Posterior cingulate gyrus (tissue), 11 donors: ENCODE measurements at places on chromosomes 12 and 14.

DNA sequence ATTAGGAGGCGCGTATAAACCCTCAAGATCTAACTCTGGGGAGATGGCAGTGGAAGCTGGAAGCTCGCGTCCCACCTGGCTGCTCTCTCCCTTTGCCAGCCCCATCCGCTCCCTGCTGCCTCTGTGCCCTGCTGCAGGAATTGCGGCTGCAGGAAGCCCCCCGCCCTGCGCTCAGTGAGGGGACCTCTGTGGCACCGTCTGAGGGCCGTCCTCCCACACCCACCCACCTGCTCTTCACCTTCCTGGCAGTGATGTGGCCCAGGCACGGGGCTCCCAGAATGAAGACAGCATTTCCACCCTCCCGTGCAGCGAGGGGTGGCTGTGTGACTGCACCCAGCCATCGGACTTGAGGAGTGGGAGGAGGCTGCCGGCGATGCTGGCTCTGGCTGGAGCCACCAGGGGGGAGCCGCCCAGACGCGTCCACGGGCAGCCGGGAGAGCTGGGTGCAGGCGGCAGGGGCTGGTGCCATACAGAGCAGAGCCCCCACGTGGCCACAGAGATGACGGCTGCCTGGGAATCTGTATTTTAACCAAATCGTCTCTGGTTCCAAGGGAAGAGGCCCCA is 28.3 kb upstream of the GALNT9 start:
- DNase-seq: no peak

DNA sequence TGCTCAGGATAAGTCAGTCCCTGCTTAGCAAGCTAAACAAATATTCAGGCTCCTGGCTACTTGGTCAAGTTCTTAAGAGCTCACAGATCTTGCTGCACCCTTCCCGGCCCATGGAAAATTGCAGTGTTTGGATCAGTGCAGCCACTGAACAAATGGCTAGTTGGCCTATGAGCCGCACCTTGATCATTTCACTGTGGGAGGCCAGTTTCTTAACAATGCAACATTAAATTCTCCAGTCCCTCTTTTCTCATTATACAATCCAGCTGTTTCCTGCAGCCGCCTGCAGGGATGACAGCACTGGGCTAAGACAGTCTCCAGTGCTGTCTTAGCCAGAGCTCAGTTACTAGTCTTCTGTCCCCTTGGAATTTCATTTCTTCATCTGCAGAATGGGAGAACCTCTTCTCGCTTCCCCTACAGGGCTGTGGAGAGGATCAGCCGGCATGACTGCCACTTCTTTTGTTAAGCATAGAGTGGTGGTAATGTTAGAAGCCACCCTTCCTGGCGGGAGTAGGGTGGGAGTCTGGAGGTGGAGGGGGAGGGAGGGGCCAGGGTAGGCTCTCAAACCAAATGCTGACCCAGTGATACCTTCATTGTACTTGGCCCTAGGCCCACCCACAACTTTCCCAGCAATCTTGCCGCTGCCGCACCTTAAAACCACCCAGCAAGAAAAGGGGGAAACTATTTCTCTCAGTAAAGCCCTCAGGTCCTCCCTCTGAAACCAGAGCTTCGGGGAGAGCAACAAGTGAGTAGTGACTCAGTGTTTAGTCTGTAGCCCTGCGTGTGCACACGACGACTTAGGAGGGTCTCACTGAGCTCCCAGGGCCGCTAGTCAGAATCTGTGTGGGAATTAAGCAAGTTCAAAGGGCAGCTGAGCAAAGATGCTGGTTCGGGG is 145.7 kb downstream of the NUAK1 start:
- no peak for DNase-seq

GRCh38 chr14:91509083-91509877 is 830 bp downstream of the PPP4R3A start:
- DNase-seq: peak; percentile 10

- no peak for DNase-seq
These were observed 257.5 kb downstream of the MSRB3 start for GRCh38 chr12:65535946-65536345.
